Retinal pigment epithelial cell (primary cell): ENCODE measurements at places on chromosomes 6 and 20.

- no peak for DNase-seq
Measured at GRCh38 chr20:11248011-11248409, 574.2 kb upstream of the JAG1 start.

- DNase-seq, result no peak
Measured at GRCh38 chr20:53020834-53021233, 48.7 kb downstream of the TSHZ2 start.

GRCh38 chr6:122809691-122810090, 20.6 kb downstream of the SMPDL3A start:
- no peak for DNase-seq

DNA sequence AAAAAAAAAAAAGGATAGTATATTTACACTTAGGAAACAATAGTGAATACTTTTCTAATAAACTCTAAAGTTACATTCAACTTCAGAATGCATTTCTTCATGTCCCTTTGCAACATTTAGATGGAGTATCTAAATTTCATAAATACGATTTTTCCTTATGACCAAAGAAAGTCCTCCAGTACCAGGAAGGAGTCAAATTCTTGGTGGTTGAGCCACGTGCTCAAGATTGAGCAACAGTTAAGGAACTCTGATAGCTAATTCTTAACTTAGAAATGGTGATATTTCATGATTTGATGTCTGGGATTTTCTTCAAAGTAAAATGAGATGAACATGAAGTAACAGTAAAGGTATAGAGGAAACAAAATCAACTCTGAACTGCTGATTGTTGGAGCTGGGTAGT, 92.7 kb downstream of the SASH1 start:
- peak; percentile 25 for DNase-seq

DNA sequence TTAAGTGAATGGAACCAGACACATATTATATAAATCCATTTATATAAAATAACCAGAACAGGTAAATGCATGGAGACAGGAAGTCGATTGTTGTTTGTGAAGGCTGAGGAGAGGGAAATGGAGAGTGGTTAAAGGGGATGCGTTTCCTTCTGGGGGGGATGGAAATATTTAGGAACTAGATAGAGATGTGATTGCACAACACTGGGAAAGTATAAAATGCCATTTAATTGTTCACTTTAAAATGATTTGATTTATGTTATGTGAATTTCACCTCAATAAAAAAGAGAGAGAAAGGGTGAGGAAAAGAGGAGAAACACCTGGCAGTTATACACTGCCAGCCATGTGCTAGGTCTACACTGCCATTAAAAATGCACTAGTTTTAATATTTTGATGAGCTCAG, 312.6 kb downstream of the CD83 start:
- no peak for DNase-seq

- DNase-seq, result no peak
Measured at GRCh38 chr20:54069501-54069971, 858 bp downstream of the BCAS1 start.

DNA sequence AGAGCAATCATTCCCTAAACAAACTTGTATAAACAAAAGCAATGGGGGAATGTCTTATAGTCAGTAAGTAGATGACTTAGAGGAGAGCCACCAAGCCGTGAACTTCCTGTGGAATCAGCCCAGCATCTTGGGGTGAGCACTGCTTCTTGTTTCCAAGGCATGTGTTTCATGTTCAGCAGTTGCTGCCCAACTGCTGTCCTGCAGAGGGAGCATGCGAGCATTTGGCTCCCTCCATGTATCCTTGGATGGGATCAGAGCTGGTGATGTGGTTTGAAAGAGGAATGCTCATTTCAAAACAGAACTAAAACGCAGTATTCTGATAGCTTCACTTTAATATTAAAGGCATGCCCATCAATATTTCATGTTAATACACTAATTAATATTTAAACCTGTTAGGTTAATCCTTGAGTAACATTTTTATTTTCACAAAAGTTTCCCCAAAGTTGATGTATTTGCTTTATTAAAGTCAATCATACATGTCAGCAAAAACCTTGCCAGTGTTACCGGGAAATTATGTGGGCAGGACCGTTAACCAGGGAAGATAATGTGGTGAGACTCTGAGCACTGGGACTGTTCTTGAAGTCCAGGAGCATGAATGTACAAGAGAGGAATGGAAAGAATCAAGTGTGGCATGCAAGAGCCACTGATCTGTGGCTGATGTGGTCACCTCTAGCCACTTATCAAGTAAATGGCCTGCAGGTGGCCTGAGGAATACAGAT, 172.1 kb upstream of the GGTLC1 start:
- DNase-seq, result peak; percentile 2

GRCh38 chr6:140078561-140079125, 704.2 kb upstream of the CITED2 start:
- DNase-seq, result peak; percentile 75

DNA sequence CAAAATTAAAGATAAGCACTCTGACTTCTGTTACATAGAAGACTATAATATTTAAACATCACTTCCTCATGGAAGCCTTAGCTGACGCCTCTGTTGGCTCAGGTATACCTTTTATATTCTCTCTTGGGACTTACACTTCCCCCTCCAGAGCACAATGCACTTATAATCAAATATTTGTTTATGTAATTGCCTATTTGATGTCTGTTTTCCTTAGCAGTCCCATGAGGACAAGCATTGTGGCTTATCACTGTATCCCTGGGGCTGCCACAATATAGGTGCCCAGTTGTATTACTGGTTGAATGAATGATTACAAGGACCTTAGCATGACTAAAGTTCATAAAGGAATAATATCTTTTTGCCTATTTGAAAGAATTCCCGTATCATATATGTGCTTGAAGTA, 186.7 kb upstream of the VGLL2 start:
- no peak for DNase-seq

DNA sequence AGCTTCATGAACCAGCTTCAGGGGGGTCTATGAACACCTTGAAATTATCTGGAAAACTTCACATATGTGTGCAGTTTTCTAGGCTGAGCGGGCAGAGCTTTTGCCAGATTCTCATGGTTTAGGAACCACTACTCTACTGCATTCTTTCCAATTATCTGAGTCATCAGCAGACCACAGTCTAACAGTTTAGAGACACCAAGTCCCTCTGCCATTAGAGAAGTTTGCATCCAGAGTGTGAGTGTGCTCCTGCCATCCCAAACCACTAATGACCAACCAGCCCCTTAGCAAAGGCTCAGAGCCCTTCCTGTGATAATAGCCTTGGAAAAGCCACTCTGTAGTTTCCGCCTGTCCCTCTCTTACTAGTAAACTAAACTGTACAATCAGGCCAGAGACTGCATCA, 96.8 kb downstream of the PHACTR1 start:
- DNase-seq, result no peak

DNA sequence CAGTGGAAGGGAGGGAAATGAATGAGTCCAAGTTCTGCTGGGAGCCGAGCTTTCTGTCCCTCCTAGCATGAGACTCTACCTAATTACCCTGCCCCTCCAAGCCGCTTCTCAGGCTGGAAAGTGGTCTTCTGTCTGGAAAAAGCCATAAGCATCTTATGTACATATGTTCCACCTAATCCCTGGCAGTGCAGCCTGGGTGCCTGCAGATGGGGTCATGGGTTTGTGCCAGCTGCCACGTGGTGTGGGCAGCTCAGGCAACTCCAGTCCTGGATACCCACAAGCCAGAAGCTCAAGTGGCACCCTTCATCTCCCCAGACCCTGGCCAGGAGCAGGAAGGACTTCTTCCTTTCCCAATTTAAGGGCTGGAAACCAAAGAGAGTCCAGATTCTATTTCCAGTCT, 253.1 kb downstream of the LY86 start:
- DNase-seq, result peak; percentile 46

DNA sequence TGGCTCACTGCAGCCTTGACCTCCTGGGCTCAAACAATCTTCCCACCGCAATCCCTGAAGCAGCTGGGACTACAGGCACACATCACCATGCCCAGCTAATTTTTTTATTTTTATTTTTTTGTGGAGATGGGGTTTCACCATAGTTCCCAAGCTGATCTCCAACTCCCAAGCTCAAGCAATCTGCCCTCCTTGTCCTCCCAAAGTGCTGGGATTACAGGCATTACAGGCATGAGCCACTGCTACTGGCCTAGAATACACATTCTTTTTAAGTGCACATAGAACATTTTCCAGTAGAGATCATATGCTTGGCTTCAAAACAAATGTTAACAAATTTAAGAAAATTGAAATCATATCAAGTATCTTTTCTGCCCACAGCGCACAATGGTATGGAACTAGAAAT, 176.8 kb upstream of the MARCKS start:
- no peak for DNase-seq

GRCh38 chr20:19785983-19786285, 27.9 kb downstream of the RIN2 start:
- no peak for DNase-seq

DNA sequence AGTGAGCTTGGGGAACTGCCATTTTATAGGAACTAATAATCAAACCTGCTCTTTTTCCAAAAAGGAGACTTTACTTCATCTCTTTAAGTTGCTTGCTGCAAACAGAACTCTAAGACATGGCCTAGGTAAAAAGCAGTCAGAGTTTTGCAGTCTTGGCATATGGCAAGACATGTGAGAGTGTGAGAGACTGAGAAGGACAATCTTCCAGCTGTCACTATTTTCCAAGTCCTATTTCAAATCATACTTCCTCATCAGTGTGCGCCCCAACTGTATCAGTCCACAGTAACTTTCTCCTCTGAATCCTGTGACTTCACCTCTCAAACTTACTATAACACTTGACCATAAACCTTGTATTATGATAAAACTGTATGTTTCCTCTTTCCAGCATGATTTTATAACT, 10.4 kb downstream of the CALHM6 start:
- no peak for DNase-seq

DNA sequence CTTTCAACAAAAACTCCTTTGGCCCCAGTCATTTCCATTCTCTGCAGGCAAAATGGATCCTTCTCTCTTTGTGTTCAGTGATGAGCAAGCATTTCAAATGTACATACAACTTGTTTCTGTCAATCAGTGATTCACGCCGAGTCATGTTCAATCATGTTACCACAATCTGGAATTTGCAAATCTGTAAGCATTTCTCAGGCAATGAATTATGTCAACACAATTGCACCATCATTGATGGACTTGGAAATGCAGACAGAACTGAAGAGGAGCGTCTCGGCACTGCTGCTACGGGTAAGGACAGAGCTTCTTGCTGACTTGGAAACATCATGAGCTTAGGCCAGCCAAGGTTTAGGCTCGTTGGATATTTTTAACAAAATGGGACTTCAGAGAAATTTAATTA, 132.8 kb upstream of the AGPAT4 start:
- peak; percentile 80 for DNase-seq

DNA sequence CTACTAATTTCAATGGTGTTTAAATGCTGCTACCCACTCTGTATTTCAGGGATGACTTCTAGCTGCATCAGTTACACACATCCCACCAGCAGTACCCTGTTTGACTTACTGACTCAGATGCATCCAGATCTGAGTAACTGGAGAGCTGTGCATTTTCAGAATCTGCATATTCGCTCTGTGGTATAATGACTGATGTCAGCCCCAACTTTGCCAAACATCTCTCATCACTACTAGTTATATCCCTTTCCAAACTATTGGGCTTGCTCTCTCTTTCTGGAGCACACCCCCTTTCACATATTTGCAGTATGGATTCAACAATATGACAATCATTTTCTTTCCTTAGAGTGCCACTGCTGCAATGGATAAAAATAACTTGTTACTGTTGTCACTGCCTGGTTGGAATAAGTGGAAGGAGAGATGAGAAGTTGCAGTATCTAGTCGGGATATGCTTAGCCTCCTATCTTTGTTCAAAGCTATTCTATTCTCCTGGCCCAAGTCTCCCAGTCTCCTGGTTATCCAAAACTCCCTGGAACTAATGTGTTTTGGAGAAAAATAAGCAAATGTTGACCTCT, 3.3 kb upstream of the RSPO3 start:
- no peak for DNase-seq

DNA sequence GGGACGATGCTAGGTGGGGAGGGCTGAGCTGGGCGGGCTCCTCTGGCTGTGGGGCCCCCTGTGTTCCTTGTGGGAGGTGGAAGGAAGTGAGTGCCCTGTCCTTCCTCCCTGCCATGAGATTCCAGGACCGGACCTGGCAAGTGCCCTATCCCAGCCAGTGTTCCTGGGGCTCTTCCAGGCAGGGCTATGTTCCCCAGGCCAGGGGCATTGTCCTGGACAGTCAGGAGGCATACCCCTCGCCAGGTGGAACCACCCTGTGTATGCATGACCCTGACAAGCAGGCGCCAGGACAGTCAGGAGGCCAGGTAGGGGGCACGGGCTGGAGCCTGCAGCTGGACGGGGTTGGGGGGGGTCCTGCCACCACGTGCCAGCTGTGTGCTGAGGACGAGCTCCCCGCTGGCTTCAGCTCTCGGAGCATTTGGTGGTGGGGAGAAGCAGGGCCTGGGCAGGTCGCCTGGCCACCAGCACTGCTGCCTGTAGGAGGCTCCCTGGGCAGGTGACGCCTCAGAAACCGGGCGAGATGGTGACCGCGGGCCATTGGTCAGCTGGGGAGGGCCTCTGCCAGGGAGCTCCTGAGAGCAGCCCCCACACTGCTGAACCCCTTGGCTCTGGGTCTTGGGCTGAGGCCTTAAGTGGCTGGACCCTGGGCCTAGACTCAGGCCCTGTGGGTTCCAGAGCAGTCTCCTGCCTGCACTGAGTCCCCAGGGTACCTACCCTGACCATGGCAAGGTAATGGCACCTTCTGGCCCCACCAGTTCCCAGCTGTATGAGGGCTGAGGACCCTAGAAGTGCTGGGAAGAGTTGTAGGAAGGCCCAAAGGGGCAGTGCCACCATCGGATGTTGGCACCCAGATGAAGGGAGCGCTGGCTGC, 694 bp downstream of the SLC17A9 start:
- no peak for DNase-seq

GRCh38 chr6:39925191-39925930, 8.9 kb downstream of the MOCS1 start:
- no peak for DNase-seq

DNA sequence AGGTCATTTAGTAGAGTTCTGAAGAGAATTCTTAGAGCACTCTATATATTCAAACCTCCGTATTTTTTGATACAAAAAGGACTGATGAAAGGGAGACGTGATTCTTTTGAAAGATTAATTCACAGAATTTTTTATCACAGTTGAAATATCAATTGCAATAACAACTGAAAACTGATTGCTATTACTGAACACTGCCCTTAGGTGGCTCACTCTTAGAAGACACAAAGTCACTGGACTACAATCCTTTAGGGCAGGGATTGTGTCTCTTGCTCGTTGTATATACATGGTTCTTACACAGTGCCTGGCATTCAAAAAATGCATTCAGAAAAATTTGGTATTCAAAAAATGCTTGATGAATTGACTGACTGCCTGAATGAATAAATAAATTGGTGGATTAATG, 17.1 kb upstream of the CALHM6 start:
- peak; percentile 15 for DNase-seq

DNA sequence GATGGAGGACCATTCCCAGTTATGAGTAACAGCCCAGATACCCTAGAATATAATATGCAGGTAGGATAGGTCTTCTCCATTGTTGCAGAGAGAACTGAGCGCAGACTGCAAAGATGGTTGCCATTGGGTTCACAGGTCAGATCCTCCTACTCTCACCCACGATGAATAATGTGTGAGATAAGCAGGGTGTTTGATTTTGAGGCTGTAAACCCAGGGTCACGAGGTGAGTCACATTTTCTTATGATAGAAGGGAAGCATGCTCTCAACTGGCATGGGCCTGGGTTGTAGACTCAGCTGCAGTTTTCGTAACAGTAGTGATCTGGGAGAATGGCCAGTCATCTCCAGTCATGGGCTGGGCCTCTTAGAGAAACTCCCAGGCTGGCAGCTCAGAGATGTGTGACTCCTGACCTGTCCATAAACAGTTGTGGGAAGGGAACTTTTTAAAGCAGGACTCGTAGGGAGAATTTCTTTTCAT, 74.2 kb downstream of the CD164 start:
- no peak for DNase-seq

GRCh38 chr6:129929433-129929832, 68.3 kb upstream of the TMEM244 start:
- DNase-seq, result peak; percentile 50
